ENCODE measurements at places on chromosomes 7 and 10. TPM values are rescaled to one million over a fixed set of nuclear protein-coding genes. Genes with fewer than 3 reads are reported as not detected.

DNA sequence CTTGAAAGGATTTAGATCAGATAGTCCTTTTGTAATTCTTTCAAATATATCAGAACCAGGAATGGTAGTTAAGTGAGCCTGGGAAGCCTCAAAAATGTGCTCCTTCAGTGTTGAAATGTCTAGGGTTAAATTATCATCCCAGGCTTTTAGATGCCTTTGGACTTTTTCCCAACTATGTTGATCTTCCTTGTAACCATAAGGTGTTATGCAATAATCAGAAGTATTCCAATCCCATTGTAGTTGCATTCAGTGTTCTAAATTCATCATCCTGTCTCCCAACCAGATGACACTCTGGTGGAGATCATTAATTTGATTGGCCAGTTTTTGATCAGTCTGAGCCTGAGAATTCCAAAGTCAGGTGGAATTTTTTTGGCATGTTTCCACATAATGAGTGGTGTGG lies 35.1 kb upstream of the AKR1C2 start:
- H3K27ac ChIP-seq, result no peak overlapping the region
- peaks cover 5% of the 10 kb centered on the region for H3K4me1 ChIP-seq
- no peak overlapping the region for H3K4me3 ChIP-seq
- peaks cover 1% of the 10 kb centered on the region for H3K36me3 ChIP-seq
- no peak for DNase-seq
- no peaks in the 10 kb centered on the region for H3K27me3 ChIP-seq

GRCh38 chr7:51349820-51350545 lies 33.4 kb upstream of the COBL start:
- no peak for DNase-seq
- H3K27ac ChIP-seq, result no peak overlapping the region
- H3K4me1 ChIP-seq, result no peaks in the 10 kb centered on the region
- peaks cover 9% of the 10 kb centered on the region for H3K27me3 ChIP-seq
- no peak overlapping the region for H3K4me3 ChIP-seq

DNA sequence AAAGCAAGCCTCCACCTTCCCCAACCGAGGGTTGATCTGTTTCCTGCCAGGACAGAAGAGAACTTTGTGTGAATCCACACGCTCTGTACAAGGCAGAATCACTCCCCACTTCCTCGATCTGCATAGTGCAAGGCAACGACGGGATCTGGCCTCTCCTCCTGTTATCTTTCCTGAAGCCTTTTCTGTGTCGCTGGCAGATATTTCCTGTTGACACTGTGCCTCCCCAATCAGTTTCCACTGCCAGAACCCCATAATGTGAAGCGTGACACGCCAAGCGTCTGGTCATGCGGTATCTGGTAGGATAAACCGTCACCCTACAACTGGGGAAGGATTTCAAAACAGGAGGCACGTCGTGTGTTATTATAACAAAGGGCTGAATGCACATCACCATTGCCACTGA lies 57.2 kb downstream of the FAM171A1 start:
- H3K4me3 ChIP-seq, result no peak overlapping the region
- H3K27ac ChIP-seq, result no peak overlapping the region
- H3K27me3 ChIP-seq, result no peaks in the 10 kb centered on the region
- no peak for DNase-seq
- H3K36me3 ChIP-seq, result no peaks in the 10 kb centered on the region

- no peak for DNase-seq
- H3K36me3 ChIP-seq, result peaks cover 13% of the 10 kb centered on the region
- no peaks in the 10 kb centered on the region for H3K27me3 ChIP-seq
- peak overlapping the region; percentile 44 for H3K27ac ChIP-seq
- peaks cover 42% of the 10 kb centered on the region for H3K4me1 ChIP-seq
Measured at GRCh38 chr10:102752266-102752930, 8.7 kb downstream of the WBP1L start.

DNA sequence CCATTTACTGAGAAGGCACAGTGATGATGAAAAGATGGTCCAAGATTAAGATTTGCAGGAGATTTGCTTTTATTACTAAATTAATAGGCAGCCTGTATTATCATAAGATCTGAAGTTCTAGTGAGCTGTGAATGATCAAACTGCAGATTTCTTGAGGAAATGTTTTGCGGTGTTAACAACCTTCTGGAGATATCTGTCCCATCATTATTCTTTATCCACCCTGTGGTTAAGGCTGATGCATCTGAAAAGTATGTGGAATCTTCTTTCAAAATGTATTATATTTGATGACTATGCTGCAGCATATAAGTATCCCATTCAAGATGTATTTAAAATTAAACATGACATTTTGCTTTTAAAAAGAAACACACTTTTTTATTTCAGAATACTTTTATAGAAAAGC lies 150.3 kb downstream of the POLR1F start:
- H3K4me3 ChIP-seq, result no peak overlapping the region
- H3K4me1 ChIP-seq, result no peaks in the 10 kb centered on the region
- no peak for DNase-seq
- H3K27ac ChIP-seq, result no peak overlapping the region
- H3K27me3 ChIP-seq, result no peaks in the 10 kb centered on the region

- no peaks in the 10 kb centered on the region for H3K4me1 ChIP-seq
- no peaks in the 10 kb centered on the region for H3K36me3 ChIP-seq
- no peak for DNase-seq
- peaks cover 27% of the 10 kb centered on the region for H3K27me3 ChIP-seq
- H3K4me3 ChIP-seq, result no peak overlapping the region
Measured at GRCh38 chr7:50497068-50497642, 47.0 kb upstream of the FIGNL1 start.

DNA sequence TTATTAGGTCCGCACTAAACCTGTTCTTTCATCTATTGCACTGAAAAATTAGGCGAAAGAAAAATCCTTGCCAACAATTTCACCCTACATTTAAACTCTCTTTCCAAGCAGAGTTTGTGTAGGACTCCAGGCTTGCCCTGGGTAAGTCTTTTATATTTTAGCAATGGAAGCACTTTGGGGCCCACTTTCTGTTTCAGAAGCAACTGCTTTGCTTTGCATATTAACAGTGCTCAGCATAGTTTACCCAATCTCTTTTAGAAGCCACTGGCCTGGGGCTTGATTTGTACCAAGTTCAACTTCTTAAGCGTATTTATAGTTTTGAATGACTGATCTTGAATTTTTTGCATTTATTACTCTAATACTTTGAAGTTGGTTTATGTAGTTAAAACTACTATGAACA lies 78.8 kb upstream of the MDFIC start:
- peaks cover 5% of the 10 kb centered on the region for H3K27me3 ChIP-seq
- no peak for DNase-seq
- H3K4me1 ChIP-seq, result no peaks in the 10 kb centered on the region
- H3K27ac ChIP-seq, result no peak overlapping the region
- H3K4me3 ChIP-seq, result no peak overlapping the region

GRCh38 chr7:139635526-139636302 lies 112.2 kb downstream of the CLEC2L start:
- no peaks in the 10 kb centered on the region for H3K27me3 ChIP-seq
- H3K27ac ChIP-seq, result peak overlapping the region; percentile 98
- H3K4me1 ChIP-seq, result peaks cover 63% of the 10 kb centered on the region
- peak overlapping the region; percentile 75 for H3K4me3 ChIP-seq

DNA sequence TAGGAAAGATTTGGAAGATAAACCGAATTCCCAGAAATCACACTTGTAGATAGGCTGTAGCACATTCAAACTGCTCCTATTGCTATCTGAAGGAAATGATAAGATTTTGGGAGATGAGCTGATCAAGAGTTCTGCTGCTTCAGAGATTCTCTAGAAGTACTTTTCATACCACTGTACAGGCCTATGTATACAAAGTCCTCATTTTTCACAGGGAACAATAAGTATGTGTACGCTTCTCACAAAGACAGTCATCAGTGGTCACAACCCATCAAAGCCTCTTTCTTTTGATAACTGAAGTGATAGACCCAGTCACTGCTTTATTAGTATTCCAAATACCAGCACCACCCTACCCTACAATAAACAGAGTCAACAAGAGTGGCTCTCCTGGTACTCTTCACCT lies 15.6 kb upstream of the SEPTIN7 start:
- DNase-seq, result no peak
- H3K27ac ChIP-seq, result no peak overlapping the region

DNA sequence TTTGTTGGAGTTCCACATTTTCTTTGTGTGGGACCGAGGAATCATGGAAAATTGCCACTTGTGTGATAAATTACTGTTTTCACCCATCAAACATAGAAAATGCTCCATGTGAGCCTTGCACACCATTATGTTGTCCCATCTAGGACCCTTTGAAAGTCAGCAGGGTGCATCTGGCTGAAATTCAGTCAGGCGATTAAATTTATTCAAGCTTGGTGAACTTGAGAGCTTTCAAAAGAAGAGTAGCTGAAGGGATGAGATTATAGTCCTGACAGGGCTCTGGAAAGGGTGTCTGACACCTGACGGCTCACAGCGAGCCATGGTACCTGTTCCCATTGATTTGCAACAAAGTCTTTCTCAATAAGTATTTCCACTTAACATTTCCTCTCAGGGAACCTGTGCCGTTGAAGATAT lies 399.7 kb upstream of the ETV1 start:
- no peaks in the 10 kb centered on the region for H3K4me1 ChIP-seq
- no peaks in the 10 kb centered on the region for H3K36me3 ChIP-seq
- H3K27me3 ChIP-seq, result no peaks in the 10 kb centered on the region
- DNase-seq, result no peak

GRCh38 chr7:83150310-83150709 lies 12.4 kb downstream of the PCLO start:
- H3K27me3 ChIP-seq, result no peaks in the 10 kb centered on the region
- no peaks in the 10 kb centered on the region for H3K36me3 ChIP-seq
- no peak overlapping the region for H3K27ac ChIP-seq
- H3K4me3 ChIP-seq, result no peak overlapping the region

DNA sequence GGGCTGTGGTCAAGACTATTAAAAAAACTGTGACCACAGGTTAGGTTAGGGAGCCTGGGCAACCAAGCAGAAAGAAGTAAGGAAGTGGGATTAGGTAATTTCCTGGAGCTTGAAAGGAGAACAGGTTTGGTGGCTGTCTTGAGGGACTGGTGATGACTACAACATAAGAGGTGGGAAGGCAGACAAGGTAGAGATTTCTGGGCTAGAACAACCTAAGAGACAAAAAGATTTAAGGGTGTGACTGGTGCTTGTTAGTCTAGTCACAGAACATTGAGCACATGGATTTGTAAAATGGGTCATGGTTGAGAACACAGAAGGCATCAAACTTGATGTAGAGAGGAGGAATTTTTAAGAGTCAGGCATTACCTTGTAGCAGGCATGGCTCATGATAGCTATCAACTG lies 123.7 kb upstream of the ASAH2 start:
- peaks cover 15% of the 10 kb centered on the region for H3K36me3 ChIP-seq
- DNase-seq, result no peak
- peaks cover 3% of the 10 kb centered on the region for H3K4me1 ChIP-seq
- no peaks in the 10 kb centered on the region for H3K27me3 ChIP-seq
- H3K27ac ChIP-seq, result no peak overlapping the region

DNA sequence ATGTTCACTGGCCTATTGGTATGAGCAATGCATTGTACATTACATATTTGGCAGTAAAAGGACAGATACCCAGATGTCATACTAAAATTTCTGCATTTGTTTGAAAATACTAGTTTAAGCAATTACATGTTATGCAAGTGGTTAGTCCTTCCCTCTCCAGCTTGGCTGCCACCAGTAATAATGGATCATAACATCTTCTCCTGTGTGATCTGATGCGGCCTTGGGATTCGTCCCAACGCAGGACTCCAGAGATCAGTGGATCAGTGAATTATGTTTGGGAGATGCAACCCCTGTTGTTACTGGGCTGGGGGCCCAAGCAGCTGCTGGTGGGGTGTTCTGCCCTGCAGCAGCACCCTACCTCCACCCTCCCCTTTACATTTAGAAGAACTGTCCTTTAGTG lies 11.2 kb upstream of the PDK4 start:
- H3K4me1 ChIP-seq, result peaks cover 5% of the 10 kb centered on the region
- no peak overlapping the region for H3K4me3 ChIP-seq
- H3K27ac ChIP-seq, result no peak overlapping the region
- DNase-seq, result no peak
- H3K27me3 ChIP-seq, result peaks cover 4% of the 10 kb centered on the region

GRCh38 chr10:102152545-102152890 lies 329 bp downstream of the NOLC1 start:
- peaks cover 64% of the 10 kb centered on the region for H3K36me3 ChIP-seq
- H3K27me3 ChIP-seq, result no peaks in the 10 kb centered on the region
- peak overlapping the region; percentile 99 for H3K27ac ChIP-seq
- peak; percentile 37 for DNase-seq

- H3K36me3 ChIP-seq, result peaks cover 54% of the 10 kb centered on the region
- H3K27me3 ChIP-seq, result no peaks in the 10 kb centered on the region
- H3K4me3 ChIP-seq, result no peak overlapping the region
- no peak for DNase-seq
- H3K27ac ChIP-seq, result no peak overlapping the region
- peaks cover 11% of the 10 kb centered on the region for H3K4me1 ChIP-seq
Measured at GRCh38 chr10:119348516-119349240, 141.3 kb downstream of the GRK5 start.

- H3K27me3 ChIP-seq, result peaks cover 9% of the 10 kb centered on the region
- no peaks in the 10 kb centered on the region for H3K36me3 ChIP-seq
- H3K4me1 ChIP-seq, result peaks cover 19% of the 10 kb centered on the region
- H3K27ac ChIP-seq, result no peak overlapping the region
- no peak for DNase-seq
Measured at GRCh38 chr7:130473876-130474275, 18.0 kb upstream of the MEST start.

FAM107B gene
- 220 TPM for total RNA-seq

SDK1 gene
- 0.10 TPM for total RNA-seq

MAP3K8 gene
- 13.1 TPM for total RNA-seq

GJD4 gene
- total RNA-seq, result not detected

CPN1 gene
- total RNA-seq, result not detected

SHTN1 gene
- total RNA-seq, result 0.45 TPM

GPER1 gene
- not detected for total RNA-seq

Data from activated CD4-positive, alpha-beta T cell treated with anti-CD3 and anti-CD28 coated beads, Interleukin-2, amount 10 ng/mL, durations not matched to agents 7 days and 5 days (primary cell).